ENCODE measurements at places on chromosomes 1 and 21.

DNA sequence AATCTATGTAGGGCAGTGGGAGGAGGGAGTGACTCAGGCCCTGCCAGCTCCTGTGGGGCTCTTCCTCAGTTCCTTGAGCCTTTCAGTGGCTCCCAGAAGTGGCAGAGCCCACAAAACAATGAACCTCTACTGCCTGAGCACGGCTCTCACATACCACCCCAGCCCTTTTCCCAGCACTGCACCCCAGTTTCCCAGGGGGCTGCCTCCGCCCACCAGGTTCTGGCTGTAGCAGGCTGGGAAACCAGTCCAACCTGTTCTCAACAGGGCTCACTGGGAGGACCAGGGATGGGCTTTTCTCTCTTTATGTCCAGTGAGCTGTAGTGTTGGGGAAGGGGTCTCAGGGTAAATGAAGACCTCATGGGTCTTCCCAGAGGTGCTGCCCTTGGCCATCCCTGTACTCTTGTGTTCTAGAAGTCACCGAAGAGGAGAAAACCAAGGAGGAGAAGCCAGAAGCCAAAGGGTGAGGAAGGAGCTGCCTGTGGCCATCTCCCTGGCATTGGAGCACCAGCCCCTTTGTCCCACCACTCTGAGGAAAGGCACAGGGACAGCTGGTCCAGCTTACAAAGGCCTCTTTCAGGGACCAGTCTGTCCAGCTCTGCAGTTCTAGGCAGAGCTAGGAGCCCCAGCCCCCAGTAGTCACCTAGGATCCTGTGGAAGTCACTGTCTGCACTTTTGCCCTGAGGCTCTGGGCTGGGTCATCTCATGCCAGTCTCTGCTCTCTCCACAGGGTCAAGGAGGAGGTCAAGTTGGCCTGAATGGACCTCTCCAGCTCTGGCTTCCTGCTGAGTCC, 3.5 kb downstream of the MARCKSL1 start:
- no peak overlapping the region for H3K4me3 ChIP-seq
- peak overlapping the region; percentile 59 for H3K27ac ChIP-seq
- H3K4me1 ChIP-seq: peaks cover 70% of the 10 kb centered on the region
- no peak for DNase-seq
- H3K27me3 ChIP-seq: no peaks in the 10 kb centered on the region

DNA sequence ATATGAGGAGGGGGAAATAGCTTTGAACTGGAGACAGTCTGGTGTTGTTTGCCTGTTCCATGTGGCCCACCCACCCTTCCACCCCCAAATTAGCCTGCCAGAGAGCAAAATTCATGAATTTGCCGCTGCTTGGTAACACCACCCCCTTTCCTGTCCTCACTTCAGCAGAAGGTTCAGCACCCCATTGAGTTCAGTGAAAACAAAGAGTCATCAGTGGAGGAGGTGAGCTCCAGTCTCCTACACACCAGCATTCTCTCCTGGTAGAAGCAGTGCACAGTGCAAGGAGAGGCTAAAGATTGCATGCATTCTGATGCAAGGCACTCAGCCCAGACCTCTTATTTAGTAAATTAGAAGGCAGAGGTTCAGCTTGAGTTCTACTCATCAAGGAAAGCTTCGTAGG, 99.7 kb upstream of the DYNLT5 start:
- H3K27me3 ChIP-seq: no peaks in the 10 kb centered on the region
- H3K36me3 ChIP-seq: no peaks in the 10 kb centered on the region
- DNase-seq: no peak
- peaks cover 10% of the 10 kb centered on the region for H3K4me1 ChIP-seq

- peaks cover 23% of the 10 kb centered on the region for H3K4me1 ChIP-seq
- H3K4me3 ChIP-seq: peak overlapping the region; percentile 95
- DNase-seq: no peak
- H3K27ac ChIP-seq: peak overlapping the region; percentile 100
These were observed 671 bp downstream of the HNRNPU start for GRCh38 chr1:244863491-244864252.

- no peak for DNase-seq
- no peaks in the 10 kb centered on the region for H3K36me3 ChIP-seq
- no peak overlapping the region for H3K27ac ChIP-seq
- H3K4me3 ChIP-seq: no peak overlapping the region
These were observed 58.6 kb upstream of the ARHGAP29 start for GRCh38 chr1:94296018-94296417.

- H3K36me3 ChIP-seq: peaks cover 9% of the 10 kb centered on the region
- DNase-seq: peak; percentile 55
- H3K4me3 ChIP-seq: no peak overlapping the region
- H3K27me3 ChIP-seq: peaks cover 5% of the 10 kb centered on the region
These were observed 41.9 kb upstream of the TNFRSF1B start for GRCh38 chr1:12124693-12125421.

DNA sequence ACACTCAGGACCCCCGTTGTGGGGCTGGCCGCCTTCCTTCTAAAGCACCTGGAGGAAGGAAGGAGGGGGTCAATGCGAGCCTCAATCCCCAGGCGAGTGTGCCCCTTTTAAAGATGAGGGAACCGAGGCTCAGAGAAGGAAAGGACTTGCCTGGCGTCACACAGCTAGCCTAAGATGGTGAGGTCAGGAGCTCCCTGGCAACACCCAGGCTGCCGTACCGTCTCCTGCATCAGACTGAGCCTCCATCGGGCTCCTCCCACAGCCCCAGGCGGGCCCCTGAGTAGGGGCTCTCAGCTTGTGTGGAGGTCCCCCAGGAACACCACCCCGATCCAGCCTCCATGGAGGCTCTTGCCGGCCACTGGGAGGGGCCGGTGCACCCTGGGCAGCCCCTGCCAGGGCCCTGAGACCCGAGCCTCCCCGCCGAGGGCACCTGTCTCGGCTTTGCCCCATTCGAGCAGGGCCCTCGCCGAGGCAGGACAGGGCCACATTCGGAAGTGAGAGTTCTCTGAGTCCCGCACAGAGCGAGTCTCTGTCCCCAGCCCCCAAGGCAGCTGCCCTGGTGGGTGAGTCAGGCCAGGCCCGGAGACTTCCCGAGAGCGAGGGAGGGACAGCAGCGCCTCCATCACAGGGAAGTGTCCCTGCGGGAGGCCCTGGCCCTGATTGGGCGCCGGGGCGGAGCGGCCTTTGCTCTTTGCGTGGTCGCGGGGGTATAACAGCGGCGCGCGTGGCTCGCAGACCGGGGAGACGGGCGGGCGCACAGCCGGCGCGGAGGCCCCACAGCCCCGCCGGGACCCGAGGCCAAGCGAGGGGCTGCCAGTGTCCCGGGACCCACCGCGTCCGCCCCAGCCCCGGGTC, at the start of gene AIRE:
Gene AIRE (plus strand): TSS at position 739 of the 855 bp plus-strand sequence. CDS start 131 bp downstream, outside the sequence.
- peaks cover 21% of the 10 kb centered on the region for H3K4me1 ChIP-seq
- no peaks in the 10 kb centered on the region for H3K36me3 ChIP-seq
- no peak within 1 kb of the TSS for H3K27ac ChIP-seq
- H3K27me3 ChIP-seq: peaks cover 21% of the 10 kb centered on the region

DNA sequence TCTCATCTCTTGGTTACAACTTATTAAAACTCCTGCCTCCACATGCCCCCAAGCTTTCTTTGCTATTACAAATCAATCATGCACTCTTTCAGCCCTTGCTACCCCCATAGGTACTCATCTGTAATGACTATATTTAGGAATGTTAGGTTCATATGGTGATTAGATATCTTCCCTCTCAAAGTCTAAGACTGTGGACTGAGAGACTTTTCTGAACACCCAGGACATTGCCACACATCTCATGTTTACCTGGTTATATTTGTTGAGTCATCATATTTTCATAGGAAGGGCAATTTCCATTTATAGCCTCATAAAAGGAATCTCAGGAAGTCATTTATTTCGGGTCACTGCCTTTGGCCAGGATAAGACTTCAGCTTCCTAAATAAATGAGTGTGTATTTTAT, 81.5 kb upstream of the LPGAT1 start:
- peaks cover 2% of the 10 kb centered on the region for H3K36me3 ChIP-seq
- DNase-seq: no peak
- no peak overlapping the region for H3K4me3 ChIP-seq
- H3K4me1 ChIP-seq: peaks cover 26% of the 10 kb centered on the region

DNA sequence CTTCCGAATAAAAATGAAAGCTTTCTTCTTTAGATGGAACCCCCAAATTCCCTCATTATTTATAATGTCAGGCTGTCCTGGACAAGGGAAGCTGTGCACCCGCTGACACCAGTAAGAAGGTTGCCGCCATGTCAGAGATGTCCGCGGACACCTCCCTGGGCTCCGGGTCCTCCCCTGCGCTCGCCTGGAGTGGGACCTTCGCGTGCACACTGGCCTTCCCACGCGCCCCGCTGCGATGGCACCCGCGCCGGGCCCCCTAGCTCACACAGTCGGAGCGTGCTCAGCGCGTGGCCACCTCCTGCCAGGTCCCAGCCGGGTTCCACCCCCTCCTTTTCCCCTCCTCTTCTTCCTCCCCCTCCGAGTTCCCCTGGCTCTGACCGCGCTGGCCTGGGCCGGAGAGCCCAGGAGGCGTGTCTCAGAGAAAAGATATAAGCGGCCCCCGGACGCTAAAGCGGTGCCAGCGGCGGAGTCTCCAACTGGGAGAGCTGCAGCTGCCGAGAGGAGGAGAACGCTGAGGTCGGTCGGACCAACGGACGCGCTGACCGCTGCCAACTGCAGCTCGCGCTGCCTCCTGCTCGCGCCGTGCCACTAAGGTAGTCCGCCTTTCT, at the start of gene G0S2:
Gene G0S2 (plus strand): TSS at position 456 of the 608 bp plus-strand sequence. CDS start 273 bp downstream, outside the sequence.
- H3K4me1 ChIP-seq: peaks cover 34% of the 10 kb centered on the region
- H3K27ac ChIP-seq: peak within 1 kb of the TSS; percentile 59
- peaks cover 56% of the 10 kb centered on the region for H3K27me3 ChIP-seq
- DNase-seq: no peak
- no peaks in the 10 kb centered on the region for H3K36me3 ChIP-seq

- H3K36me3 ChIP-seq: no peaks in the 10 kb centered on the region
- no peak overlapping the region for H3K4me3 ChIP-seq
- no peak overlapping the region for H3K27ac ChIP-seq
- peaks cover 10% of the 10 kb centered on the region for H3K4me1 ChIP-seq
- no peak for DNase-seq
- no peaks in the 10 kb centered on the region for H3K27me3 ChIP-seq
These were observed 191.6 kb downstream of the PTPRC start for GRCh38 chr1:198830412-198830811.

GRCh38 chr1:22056043-22056442, 3.5 kb downstream of the CDC42 start:
- peaks cover 22% of the 10 kb centered on the region for H3K36me3 ChIP-seq
- no peaks in the 10 kb centered on the region for H3K27me3 ChIP-seq
- DNase-seq: no peak
- H3K4me3 ChIP-seq: peak overlapping the region; percentile 57
- peak overlapping the region; percentile 22 for H3K27ac ChIP-seq
- peaks cover 70% of the 10 kb centered on the region for H3K4me1 ChIP-seq

DNA sequence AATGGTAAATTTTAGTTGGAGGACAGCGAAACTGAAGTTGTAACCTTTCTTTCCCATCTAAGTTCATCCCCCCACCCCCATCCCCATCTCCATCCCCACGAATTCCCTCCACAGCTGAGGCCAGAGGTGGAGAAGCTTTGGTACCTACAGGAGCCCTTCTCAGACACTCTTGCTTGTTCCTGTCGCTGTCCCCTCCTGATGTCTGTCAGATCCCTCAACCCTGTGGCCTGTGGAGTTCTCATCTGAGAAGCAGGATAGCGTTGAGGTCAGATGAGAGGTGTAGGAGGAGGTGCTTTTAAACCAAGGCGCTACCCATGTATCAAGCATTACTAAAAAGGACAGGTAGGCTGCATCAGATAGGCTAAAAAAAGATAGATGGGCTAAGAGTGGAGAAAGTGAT, 769 bp downstream of the NTPCR start:
- peak overlapping the region; percentile 93 for H3K27ac ChIP-seq
- H3K27me3 ChIP-seq: no peaks in the 10 kb centered on the region
- H3K4me1 ChIP-seq: peaks cover 23% of the 10 kb centered on the region
- peaks cover 6% of the 10 kb centered on the region for H3K36me3 ChIP-seq
- peak overlapping the region; percentile 93 for H3K4me3 ChIP-seq

DNA sequence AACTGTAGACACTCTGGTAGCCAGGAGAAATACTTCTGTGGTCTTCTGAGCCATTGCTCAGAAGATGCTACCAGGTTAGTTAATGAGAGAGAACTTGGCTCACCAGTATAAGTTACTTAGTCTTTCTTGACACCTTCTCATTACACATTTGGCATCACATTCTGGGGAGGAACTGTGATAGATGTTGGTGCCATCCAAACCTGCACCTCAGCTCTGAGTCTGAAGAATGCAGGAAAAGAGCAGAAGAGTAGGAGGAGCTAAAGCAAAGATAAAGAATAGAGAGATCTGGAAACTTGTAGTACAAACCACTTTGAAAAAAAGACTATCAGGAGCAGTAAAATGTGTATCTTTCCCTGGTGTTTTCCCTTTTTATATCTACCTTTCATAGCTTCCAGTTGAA, 58.9 kb downstream of the RGL1 start:
- no peak for DNase-seq
- H3K4me3 ChIP-seq: no peak overlapping the region
- H3K27ac ChIP-seq: no peak overlapping the region
- no peaks in the 10 kb centered on the region for H3K4me1 ChIP-seq
- no peaks in the 10 kb centered on the region for H3K27me3 ChIP-seq
- H3K36me3 ChIP-seq: no peaks in the 10 kb centered on the region

DNA sequence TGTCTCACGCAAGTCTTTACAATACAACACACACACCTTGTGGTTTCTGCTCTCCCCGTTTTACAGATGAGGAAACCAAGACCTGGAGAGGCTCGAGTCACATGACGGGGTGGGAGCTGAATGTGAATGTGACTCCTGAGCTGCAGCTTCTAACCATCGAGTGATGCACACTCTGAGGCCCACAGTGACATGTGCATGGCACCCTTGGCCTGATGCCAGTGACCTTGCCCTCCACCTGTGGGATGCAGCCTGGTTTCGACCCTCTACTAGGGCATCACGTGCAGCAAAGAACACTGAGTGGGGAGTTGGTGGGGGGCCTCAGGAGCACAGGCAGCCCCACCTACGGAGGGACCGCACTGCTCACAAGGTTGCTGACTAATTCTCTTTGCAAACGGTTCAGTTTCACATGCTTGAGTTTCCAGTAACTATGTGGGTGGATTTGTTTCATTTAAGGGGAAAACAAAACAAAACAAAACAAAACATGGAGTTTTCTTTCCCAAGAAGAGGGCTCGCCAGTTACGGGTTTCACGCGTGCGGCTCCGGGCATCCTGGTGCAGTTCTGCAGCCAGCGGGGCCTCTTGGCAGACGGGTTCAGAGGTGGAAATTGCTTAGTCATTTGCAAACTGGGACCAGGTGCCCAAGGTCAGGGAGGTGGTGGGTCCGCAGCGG, 22.9 kb downstream of the SPSB1 start:
- H3K36me3 ChIP-seq: peaks cover 2% of the 10 kb centered on the region
- H3K4me3 ChIP-seq: no peak overlapping the region
- no peaks in the 10 kb centered on the region for H3K27me3 ChIP-seq
- H3K4me1 ChIP-seq: peaks cover 15% of the 10 kb centered on the region
- H3K27ac ChIP-seq: peak overlapping the region; percentile 22
- no peak for DNase-seq

DNA sequence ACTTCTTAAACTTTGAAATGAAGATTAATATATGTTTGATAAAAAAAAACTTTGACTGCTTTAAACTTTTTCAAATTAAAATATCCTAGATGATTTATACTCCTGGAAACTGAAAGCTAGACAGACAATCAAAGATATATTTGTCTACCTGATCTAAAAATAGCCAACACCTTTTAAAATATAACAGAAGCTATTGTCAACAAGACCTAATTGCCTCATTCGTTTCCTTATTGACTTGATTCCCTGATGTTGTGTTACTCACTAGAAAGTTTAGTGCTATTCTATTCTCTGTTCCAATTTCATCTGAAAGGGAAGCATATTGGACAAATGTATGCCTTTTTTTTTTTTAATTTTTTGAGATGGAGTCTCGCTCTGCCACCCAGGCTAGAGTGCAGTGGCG, 445.6 kb upstream of the ADAMTS5 start:
- no peaks in the 10 kb centered on the region for H3K27me3 ChIP-seq
- no peaks in the 10 kb centered on the region for H3K36me3 ChIP-seq
- H3K27ac ChIP-seq: no peak overlapping the region
- no peak for DNase-seq
- H3K4me3 ChIP-seq: no peak overlapping the region
